ENCODE measurements at places on chromosomes 2 and 18.

- no peak for DNase-seq
Observed at GRCh38 chr2:15520346-15520745, 40.8 kb downstream of the NBAS start.

DNA sequence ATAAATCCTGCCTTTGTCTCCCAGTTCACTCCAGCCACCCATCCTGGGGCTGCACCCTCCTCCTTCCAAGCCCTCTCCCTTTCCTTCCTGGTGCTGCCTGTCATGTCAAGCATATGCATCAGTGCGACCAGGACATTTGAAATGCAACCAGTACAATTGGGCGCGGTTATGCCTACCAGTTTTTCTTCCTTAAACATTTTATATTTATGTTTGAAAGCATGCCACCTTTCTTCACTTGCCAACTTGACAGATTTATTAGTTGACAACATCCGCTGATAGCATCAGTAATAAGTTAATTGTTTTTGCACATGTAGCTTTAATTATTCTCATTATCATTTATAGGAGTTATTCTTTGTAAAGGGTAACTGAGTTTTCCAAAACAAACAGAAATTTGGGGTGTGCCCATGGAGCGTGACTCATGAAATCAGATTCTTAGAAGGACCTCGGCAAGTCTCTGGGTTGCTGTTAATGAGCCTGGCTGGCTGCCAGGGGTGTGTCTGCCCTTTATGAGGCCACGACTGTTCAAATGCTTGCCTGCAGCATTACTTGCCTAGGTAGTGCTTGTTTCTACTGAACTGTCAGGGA, 32.8 kb upstream of the IL1B start:
- DNase-seq = no peak

- no peak for DNase-seq
Observed at GRCh38 chr2:15750822-15751329, 159.2 kb downstream of the DDX1 start.

DNA sequence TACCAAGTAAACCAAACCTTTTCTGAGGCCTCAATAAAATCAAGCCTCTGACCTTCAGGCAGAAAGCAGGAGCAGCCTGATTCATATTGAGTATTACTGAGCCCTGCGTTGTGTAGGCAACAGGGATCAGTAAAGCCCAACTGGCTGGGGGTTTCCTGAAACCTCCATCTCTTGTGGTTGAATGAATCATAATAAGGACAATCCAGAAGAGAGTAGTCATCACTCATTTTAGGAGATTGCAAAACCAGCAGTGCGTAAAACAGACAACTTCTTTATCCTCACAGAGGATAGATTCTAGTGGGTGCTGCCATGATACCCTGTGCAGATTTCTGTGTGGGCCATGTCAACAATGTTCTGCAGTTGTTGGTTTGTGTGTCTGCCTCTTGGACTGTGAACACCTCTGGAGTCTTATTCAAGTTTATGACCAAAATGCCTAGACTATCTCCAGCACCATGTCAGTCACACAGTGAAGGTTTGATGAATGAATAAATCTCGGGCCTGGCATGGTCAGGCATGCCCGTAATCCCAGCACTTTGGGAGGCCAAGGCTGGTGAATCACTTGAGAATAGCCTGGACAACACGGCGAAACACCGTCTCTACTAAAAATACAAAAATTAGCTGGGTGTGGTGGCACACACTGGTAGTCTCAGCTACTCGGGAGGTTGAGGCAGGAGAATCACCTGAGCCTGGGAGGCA, 51.8 kb upstream of the RAB27B start:
- no peak for DNase-seq

- DNase-seq = no peak
Observed at GRCh38 chr2:19073522-19073921, 284.9 kb downstream of the OSR1 start.

DNA sequence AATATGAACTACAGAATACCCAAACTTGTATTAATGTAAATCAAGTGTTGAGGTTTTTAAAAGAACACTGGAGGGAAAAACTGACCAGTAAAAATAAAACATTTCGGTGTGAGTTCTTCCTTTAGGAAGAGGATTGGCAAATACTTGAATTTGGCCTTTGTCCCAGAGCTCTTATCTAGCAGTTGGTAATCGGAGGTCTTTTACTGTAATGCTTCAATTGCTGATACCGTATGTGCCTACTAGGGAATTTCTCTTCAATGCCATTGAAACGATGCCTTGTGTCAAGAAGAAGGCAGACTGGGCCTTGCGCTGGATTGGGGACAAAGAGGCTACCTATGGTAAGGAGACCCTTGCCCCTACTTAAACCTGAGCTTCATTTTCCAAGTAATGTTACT, 4.1 kb downstream of the RRM2 start:
- no peak for DNase-seq

DNA sequence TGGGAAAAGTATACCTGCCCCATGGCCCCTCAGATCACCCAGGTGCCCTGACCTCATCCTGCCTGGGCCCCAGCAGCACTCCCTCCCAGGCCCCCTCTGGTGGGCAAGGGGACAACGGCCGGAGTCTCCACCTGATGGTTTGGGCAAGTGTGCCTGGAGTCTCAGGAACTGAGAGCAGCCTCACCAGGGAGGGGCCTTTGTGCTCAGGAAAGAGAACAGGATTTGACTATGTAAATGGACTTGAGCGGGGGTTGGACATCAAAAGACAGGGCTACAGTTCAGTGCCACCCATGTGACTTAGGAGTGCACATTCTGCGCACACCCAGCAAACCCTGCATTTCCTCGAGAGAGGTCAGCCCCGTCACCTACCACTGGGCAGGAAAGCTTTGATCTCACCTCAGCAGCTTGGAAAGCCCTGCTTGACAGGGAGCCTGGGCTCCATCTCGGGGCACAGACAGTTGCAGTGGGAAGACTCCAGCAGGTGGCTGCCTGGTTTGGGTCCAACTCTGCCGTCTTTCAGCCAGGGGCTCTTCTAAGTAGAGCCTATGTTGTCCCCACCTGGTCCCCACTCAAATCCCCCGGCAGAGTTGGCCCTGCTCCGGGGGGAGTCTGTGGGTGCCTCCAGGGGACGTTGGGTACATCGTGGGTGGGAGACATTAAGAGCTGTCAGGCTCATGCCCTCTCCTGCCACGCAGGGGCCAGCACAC, 3.3 kb downstream of the INPP5D start:
- no peak for DNase-seq

- no peak for DNase-seq
Observed at GRCh38 chr2:176242276-176242675, 27.0 kb upstream of the MTX2 start.

- DNase-seq = no peak
Observed at GRCh38 chr2:225334514-225334913, 65.0 kb upstream of the NYAP2 start.

GRCh38 chr2:162330881-162331280, 12.4 kb upstream of the IFIH1 start:
- DNase-seq = no peak

GRCh38 chr18:39845106-39845505, 2109.9 kb upstream of the PIK3C3 start:
- DNase-seq = no peak

DNA sequence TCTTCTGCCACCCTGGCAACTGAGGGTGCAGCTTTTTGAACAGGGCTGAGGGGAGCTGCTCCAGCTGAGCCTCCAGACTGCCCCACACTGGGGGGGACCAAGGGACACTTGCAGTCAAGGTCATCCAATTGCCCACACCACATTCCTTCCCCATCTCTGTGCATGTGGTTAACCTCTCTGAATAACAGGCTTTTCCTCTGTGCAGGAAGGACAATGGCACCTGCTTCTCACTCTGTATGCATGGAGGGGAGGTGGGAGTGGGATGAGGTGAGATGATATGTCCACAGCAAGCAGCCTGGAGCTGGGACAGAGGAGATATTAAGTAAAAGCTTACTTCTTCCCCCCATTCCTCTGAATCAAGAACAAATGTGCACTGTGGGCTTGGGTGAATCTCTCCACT, 39.1 kb upstream of the TEX51 start:
- DNase-seq = no peak

All from NT2/D1 (cell line).